NCI-H446 (cell line): ENCODE measurements at places on chromosomes 12 and 14.

DNA sequence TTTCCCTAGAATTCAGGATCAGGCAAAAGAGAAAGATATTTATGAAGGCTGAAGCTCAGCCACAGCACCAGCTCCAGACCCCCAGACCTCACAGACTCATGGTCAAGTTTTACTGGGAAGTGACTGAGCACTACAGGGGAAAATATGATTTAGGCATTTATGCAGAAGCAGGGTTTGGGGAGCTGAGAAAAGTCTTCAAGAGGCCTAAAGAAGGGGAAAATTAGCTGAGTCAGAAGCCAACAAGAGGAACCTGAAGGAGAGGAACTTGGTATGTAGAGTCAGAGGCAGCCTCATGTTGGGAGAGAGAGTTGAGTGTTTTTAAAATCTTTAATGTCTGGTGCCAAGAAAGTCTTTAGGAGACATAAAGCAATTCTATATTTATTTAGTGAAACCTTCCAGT, 63.0 kb downstream of the FOS start:
- no peak for DNase-seq

GRCh38 chr14:90583427-90583826, 186.6 kb downstream of the CALM1 start:
- no peak for DNase-seq

GRCh38 chr14:81402123-81402495, 2.0 kb upstream of the STON2 start:
- no peak for DNase-seq

DNA sequence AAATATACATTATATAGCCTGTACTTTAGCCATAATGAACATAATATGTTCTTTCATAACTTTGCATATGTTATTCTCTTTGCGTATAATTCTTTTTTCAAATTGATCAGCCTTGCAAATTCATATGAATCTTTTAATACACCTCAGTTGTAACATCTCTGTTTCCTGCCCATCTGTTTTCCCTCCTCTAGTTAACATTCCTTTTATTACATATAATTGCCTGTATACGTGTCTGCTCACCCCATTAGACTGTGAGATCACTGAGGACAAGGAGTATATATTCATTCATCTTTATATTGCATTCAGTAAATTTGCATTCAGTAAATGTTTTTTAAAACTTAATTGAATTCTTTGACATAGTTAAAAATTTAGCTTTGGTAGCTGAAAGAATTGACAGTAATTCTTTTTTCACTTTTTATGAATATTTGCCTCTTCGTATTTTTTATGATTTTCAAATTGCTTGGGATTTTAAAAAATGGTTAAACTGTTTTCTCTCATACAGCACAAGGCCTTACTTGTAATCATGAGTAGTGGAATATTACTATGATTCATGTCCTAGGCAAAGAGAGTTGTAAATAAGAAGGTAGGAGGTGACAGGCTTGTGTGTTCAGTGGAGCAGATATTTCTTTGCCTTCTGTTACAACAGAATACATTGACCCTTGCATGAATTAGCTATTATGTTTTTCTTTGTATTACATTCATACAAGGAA, 32.8 kb upstream of the KLHL42 start:
- no peak for DNase-seq

DNA sequence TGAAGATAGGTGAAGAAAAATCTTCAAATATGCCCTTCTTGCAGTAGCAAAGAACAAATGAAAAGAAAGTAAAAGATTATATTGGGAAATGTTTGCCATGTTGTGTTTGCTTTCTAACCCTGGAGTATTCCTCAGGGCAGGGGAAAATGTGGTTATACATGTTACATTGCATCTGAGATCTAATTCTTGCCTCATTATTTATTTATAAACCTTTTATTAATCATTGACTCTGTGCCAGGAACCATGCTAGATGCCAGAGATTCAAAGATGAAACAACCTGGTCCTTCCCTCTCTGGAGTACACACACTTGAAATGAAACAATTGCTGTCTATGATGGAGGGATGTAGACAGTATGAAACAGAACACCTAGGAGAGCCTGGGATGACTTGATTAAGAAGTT, 128.1 kb upstream of the HMGA2 start:
- no peak for DNase-seq

DNA sequence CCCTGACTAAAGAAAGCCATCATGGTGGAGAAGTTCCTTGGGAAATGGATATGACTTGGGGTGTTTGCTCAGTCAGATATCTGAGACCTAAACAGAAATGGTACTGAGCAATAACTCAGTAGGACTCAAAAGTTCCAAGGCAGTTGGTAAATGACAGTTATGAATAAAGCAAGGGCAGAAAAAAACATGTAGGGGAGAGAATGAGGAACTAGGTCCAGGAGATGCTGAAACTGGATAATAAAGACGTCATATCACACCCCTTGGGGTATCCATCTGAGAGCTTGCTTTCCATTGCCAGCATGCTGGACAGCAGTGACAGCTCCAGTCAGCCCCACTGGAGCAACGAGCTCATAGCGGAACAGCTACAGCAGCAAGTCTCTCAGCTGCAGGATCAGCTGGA, 37.5 kb downstream of the RPGRIP1 start:
- no peak for DNase-seq

DNA sequence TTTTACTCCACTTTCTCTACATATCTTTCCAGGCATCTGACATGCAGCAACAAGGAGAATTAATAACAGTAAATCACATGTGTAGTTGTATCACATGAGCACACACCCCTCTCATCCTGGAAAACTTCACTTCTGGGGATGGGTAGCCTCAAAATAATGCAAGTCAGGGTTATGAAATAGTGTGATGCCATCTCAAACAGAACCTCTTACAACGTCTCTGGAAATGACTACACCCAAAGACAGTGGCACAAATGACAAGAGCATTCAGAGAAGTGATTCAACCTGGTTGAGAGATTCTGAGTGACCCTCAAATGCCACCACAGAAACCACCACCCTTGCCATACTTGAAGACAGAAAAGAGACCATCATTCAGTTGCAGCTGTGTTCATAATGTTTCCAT, 2.8 kb downstream of the DIO2 start:
- no peak for DNase-seq

GRCh38 chr14:97655169-97655948, 858.2 kb downstream of the VRK1 start:
- DNase-seq = no peak

DNA sequence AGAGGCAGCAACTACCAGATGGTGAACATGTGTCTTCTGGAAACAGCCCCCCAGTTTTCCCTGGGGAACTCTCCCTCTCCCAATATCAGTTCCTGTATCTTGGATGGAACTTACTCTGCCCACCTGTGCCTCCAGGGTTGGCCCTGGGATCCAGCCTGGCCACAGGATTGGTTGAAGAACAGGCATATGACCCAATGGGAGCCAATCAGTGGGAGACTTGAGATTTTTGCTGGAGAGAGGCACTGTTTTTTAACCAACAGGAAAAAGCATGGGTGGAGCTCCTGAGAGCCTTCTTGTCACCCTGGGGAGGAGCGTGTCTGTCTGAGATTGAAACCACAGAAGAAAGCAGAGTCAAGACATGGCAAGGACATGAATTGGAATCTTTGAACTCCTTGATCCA, 33.6 kb upstream of the COX6A1 start:
- no peak for DNase-seq

GRCh38 chr12:56897844-56898361, 36.3 kb downstream of the SDR9C7 start:
- no peak for DNase-seq
